ENCODE measurements at places on chromosomes 5 and 9.

GRCh38 chr5:85159395-85159794, 774.7 kb upstream of the EDIL3 start:
- DNase-seq, result no peak

DNA sequence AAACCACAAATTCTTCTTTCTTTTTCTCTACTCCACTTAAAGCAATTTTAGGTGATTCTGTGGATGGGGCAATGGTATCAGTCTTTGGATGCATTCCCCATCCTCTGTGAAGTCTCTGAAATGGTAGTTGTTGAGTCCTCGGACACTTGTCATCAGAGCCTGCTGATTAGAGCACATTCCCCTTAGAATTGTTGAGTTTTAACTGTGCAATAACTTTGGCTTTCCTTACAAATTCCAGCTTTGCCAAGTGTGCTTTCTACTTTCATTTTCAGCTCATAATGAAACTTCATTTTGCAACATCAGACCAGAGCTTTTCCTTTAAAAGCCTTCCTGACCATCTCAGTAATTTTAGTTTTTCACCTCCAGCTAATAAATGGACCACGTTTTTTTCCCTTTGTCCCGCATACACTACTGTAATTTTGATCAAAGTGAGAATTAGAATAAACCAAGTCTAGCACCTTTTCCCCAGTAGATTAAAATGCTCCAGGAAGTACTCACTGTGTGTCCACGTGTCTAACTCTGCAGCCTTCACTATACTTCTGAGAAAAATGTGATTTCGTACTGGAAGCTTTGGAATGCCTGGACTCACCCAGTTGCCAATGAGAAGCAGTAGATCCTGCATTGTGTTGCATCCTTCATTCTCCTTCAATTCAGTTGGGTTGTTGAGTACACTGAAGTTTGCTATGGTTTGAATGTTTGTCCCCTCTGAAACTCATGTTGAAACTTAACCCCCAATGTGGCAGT, 135.6 kb downstream of the NTRK2 start:
- DNase-seq, result no peak

DNA sequence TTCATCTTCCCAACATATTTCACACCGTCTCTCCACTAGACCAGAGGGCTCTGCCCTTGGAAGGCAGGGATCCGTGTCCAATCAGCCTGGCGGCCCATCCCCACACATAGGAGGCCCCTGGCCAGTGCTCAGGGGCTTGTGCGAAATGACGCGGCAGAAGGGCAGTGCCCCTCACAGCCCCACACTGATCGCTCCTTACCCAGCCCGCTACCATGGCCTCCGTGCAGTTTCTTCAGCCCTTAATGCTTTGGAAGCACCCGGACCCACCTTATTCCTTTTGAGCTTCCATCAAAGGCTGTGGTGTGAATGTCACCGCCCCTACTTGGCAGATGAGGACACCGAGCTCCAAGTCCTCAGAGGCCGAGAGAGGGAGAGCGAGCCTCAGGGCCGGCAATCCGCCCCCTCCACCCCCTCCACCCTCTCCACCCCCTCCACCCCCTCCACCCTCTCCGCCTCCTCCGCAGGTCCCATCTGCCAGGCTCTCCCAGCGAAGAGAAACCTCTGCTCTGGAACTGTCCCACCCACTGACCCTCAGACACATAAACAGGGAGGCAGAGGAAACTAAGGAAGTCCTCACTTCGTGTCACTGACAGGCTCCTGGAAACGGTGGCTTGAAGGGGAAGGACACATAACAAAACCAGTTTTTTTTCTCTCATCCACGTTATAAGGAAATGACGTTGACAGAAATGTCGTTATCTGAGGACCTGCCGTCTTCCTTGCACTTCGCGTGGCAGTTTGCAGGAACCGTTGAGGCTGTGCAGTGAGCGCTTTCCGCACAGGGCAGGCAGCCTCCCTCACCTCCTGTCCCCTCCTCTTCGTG, 13.9 kb downstream of the QSOX2 start:
- no peak for DNase-seq

GRCh38 chr5:132807163-132807838, 5.8 kb upstream of the SOWAHA start:
- no peak for DNase-seq

DNA sequence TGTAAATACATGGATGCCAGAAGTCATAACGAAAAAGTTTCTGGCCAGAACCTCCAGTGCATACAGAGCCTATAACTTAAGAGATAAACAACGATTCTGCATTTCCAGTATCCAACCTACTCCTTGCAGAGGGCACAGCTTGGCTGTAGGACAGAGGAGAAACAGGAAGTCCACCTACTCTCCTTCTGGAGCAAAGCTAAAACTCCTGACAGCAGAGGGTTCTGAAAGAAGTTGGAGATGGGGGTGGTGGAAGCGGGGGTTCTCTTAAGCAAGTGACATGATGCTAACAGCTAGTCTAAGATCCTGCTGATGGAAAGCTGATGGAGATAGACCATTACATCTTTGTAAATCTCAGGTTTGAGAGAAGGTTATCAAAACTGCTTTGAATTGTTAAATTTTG, 35.5 kb upstream of the CTNNAL1 start:
- no peak for DNase-seq

DNA sequence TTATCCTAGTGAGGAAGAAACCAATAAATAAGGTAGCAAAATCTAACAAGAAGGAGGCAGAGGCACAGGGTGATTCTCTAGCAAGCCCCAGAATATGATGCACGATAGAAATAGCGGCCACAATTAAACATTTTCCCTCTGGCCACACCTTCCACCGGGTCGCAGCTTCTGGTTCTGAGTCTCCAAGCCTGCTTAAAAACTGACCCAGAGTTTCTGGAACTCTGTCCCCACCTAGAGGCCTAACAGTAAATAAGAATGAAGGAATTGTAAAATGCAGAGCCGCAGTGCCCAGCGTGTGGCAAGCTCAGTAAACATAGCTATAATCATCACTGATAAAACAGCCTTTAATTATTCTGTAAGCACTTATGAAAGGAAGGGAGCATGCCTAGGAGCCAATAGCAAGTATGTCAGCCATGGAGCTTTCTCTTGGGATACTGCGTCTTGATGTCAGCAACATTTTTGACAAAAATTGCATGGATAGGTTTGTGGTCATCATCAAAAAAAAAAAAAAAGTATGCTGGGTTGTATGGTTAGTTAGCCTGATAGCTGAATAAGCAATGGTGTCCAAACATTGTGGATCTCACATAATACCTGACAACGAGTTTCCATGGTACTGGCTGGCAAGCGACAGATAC, 465.5 kb downstream of the DNAH5 start:
- DNase-seq, result peak; percentile 17

DNA sequence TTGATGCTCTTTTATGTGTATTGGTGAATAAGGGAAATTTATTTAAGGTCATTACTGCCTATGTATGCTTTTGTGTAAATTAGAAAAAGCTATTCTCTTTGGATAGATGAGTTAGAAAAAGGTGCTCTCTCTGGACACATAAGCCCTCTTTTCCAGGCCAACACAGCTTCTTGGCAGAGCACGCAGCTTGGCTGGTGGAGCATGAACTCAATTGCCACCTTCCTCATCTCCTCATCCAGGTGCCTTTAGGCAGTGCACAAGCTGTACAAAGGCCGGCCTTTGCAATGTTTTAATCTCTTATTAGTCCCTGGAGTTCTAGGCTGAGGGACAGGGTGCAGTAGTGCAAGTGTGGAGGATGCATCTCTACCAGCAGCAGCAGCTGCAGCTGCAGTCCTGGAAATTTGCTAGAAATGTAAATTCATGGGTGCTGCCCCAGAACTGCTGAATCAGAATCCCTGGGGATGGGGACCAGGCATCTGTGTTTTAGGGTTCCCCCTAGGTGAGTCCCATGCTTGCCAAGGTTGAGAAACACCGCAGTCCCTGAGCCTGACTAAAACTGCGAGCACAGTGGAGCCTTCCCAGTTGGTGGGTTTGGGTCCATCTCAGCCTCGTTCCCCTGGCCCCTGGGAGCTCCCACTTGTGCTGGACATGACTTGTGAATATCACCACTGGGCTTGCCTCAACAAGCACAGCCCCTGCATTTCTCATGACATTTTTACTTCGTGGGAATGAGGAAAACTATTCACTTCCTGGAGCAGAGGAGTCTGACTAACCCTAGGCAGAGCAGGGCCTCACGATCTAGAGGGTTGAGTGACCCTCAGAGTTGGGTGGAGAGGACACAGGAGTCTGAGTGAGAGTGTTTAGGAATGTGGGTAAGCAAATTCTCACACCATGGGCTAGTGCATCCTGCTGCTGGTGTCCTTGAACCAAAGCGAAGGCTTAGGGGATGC, 272.3 kb downstream of the ZSWIM6 start:
- no peak for DNase-seq

- no peak for DNase-seq
Measured at GRCh38 chr5:39195198-39195826, 24.1 kb downstream of the FYB1 start.

GRCh38 chr9:87712801-87713277, 13.1 kb upstream of the CTSL start:
- no peak for DNase-seq

DNA sequence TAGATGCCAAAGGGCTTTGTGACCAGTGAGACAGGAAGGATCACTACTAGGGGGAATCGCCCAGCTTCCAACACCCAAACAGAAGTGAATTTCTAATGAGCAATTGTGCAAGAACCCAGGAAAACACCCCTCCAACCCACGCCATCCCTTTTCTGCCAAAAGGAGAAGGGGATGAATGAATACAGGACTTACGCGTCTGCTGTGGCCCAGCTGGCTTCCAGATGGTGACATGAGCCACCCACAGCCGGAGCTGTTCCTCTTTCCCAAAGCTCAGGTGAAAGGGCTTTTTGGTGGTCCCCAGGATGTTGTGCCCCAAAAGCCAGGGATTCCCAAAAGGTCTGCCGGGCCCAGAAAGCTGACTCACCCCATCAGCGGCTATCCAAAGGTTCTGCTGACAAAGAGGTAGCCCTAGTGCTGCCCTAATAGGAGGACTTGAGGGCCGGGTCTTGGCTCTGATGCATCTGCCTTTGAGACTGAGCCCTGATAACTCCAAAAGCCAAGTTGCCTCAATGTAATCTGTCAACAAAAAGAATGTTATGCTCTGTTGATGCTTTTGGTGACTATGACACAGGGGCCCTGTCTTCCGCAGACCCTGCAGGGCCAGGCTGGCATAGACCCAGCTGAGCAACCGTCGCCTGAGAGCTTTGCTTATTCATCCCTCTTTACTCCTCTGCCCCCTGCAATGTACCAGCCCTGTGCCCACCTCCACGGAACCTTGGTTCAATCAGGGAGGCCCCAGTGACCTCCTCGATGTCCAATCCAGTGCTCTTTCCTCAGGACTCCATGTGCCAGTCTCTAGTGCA, 14.5 kb downstream of the GSN start:
- DNase-seq, result peak; percentile 61

DNA sequence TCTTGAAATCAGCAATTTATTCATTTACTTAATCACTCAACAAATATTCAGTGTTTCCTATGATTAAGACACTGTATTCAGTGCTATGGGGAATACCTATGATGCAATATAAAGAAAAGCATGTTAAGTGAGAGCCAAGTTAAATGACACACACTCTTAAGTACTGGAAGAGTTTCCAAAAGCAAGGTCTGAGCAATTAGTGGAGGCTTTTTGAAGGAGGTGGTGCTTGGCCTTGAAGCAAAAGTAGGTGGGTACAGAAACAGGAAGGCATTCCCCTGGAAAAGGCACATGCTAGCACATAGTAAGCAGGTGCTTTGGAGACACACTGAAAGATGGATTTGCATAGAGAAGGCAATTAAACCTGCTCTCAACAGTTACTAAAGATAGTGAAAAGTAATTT, 4.0 kb downstream of the TSLP start:
- DNase-seq, result peak; percentile 75

DNA sequence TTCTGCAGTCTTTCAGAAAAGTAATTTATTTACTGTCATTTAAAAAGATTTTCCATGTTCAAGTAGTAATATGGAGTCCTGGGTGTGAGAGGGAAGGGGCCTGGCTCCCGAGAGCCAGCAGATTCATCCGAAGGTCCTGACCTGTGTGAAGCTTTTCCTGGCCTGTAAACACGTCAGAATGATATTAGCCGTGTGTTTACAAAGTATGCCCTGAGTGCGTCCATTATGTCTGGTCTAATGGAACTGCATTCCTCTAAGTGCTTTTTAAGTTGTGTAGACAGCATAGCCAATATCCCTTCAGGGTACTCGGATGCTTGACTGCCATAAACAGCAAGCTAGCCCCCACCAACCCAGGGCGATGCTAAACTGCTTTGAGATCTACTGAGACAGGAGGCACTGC, 495.2 kb downstream of the AGTPBP1 start:
- DNase-seq, result no peak

DNA sequence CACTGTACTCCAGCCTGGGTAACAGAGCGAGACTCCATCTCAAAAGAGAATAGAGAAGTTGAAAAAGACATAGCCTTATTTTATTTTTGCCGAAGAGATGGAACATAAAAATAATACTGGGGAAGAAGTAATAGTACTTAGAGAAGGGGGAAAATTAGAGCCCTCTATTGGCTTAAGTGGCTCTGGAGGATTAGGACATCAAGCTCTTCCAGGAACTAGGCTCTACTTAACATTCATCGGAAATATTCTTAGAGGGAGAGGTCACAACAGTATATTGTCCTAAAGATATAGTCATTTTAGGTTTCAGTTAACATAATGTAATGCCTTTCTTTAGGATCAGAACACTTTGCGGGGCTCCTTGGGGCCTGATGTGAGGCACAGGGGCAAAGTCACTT, 86.0 kb upstream of the PLPP1 start:
- DNase-seq, result no peak
